H1 (cell line): ENCODE measurements at places on chromosomes 4 and X. TPM values are rescaled to one million over a fixed set of nuclear protein-coding genes. Genes with fewer than 3 reads are reported as not detected.

DNA sequence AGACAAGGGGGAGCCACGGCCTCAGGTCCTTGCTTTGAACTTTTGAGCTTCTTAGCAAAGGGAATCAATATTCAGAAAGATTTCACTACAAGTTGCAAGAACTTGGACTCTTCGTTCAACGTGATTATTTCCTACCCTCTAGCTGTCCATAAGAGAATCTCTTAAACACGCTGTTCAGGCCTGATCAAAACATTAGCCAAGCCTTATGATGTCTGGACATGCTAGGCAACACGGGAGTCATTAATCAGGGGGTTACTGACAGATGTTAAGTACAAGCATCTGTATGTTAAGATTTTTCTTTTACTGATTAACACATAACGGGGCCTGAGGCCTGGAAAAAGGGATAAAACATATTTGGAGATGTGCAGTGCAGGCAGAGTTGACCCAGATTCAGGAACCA, 138.9 kb upstream of the IL1RAPL2 start:
- no peak for DNase-seq

DNA sequence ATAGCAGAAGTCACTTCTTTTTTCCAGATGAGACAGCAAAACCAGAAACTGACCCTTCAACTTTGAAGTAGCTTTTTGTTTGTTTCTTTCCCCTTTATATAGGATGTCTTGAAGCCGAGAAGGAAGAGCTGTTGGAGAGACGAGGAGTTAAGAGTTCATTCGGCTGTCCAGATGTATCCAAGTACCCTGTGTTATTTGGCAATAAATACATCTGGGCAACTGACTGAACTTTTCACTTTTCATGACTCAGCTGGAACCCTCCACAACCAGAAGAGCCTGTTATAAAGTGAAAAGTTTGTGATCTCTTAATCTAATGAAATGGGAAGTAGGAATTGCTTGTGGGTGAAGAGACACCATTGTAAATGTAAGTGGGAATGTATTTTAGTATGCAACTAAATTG, 131.2 kb downstream of the HTR2C start:
- DNase-seq: no peak

- DNase-seq: no peak
Observed at GRCh38 chr4:150419939-150420338, 162.0 kb upstream of the MAB21L2 start.

GRCh38 chrX:18672008-18672407, at the start of gene RS1:
TSS of gene RS1 (minus strand) at chrX:18672108. CDS start at chrX:18672068, 40 bp downstream.
- DNase-seq: no peak

GRCh38 chr4:174749091-174749490, 80.0 kb downstream of the GLRA3 start:
- no peak for DNase-seq

- DNase-seq: peak; percentile 69
Observed at GRCh38 chr4:155667568-155668511, 1.2 kb downstream of the GUCY1A1 start.

DNA sequence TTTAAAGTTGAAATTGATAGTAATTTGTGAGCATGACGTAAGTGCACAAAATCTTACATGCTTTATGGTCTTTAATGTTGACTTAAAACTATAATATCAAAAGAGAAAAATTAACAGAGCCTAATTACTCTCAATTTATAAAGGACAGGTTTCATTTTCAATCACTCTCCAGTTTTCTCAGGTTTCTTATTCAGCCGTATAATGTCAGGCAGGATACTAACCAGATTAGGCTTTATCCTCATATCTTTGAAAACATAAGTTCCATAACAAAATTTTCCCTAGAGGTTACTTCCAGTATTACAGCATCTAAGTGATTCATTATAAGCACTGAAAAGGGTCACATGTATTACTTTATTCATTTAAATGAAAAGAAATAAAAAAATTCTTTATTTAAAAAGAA, 492.1 kb downstream of the PACRGL start:
- DNase-seq: no peak

DNA sequence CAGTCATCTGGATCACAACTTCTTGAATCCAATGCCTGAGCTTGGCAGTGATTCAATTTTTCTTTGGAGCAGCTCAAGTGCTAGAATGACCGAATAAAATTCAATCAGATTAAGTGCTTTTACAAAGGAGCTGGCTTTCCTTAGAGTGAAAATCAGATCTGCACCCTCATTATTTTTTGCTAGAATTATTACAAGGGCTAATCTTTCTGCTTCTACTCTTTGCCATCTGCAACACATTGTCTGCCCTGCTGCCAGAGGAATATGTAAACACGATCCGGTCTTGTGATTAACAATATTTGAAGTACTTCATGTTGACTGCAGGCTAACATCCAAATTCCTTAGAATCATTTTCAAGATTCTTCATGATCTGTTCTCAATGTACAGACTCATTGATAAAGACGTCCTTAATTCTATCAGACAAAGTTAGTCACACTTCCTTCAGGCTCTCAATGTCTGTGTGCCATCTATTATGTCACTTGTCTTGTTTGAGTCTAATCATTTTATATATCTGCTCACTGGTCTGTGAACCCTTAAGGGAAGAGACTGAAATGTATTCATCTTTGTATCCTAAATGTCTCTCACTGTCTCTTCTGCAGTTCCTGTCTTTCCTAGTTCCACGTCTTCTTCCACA, 531.2 kb downstream of the GALNTL6 start:
- no peak for DNase-seq

DNA sequence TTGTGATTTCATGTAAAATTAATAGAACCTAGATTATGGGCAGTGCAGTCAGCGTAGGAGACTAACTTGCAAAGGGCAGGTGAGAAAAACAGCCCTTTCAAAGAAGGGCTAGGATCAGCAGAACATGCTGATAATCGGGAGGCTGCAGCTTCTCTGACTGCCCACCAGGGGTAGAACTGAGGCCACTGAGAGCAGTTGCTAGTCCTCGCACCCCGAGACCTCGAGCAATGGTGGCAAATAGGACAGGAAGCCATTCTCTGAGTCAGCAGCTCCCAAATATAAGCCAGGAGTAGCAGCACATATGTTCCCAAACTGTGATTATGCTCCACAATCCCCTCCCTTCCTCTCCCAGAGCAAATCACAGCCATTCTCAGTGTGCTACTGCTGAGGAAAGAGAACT, 186.5 kb downstream of the MSL3 start:
- DNase-seq: peak; percentile 33

- DNase-seq: peak; percentile 89
Observed at GRCh38 chr4:152935631-152936445, at the start of gene FHDC1. TSS of gene FHDC1 (plus strand) at chr4:152936323. CDS start at chr4:152943058, 6,735 bp downstream.

GRCh38 chr4:94158883-94159282, 48.8 kb upstream of the SMARCAD1 start:
- no peak for DNase-seq

DNA sequence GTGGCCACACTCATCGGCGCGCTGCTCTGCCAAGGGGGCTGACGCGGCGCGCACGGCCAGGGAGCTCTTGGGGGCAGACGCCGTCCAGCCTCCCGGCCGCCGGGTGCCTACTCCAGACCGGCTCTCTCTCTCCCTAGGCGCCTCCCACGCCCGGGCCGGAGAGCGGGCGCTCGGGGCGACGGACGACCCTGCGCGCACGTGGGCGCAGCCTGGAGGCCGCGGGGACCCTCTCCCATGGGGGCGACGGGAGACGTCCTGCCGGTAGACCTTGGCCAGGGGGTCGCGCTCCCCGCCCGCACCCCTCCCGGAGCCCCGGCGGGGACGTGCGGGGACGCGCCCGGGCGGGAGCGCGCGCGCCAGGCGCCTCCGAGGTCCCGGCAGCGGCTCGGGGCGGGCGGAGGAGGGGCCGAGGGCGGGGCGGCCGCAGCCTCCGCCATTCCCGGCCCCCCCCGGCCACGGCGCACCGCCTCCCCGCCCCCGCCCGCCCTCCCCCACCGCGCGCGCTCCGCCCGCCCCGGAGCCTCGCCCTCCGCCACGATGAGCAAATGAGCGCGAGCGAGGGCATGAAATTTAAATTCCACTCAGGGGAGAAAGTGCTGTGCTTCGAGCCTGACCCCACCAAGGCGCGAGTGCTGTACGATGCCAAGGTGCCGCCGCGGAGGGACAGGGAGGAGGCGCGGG, at the start of gene MSL3:
Gene MSL3 (plus strand): TSS at position 519 of the 681 bp plus-strand sequence. CDS start 27 bp downstream, at position 546.
- DNase-seq: peak; percentile 57

DNA sequence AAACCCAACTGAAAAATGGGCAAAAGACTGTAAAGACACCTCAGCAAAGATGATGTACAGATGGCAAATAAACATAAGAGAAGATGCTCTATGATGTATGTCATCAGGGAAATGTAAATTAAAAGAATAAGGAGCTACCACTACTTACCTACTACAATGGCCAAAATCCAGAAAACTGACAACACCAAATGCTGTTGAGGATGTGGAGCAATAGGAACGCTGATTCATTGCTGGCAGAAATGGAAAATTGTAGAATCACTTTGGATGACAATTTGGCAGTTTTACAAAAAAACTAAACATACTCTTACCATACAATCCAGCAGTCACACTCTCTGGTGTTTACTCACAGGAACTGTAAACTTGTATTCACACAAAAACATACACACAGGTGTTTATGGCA, 222.3 kb upstream of the LDB2 start:
- DNase-seq: no peak

DNA sequence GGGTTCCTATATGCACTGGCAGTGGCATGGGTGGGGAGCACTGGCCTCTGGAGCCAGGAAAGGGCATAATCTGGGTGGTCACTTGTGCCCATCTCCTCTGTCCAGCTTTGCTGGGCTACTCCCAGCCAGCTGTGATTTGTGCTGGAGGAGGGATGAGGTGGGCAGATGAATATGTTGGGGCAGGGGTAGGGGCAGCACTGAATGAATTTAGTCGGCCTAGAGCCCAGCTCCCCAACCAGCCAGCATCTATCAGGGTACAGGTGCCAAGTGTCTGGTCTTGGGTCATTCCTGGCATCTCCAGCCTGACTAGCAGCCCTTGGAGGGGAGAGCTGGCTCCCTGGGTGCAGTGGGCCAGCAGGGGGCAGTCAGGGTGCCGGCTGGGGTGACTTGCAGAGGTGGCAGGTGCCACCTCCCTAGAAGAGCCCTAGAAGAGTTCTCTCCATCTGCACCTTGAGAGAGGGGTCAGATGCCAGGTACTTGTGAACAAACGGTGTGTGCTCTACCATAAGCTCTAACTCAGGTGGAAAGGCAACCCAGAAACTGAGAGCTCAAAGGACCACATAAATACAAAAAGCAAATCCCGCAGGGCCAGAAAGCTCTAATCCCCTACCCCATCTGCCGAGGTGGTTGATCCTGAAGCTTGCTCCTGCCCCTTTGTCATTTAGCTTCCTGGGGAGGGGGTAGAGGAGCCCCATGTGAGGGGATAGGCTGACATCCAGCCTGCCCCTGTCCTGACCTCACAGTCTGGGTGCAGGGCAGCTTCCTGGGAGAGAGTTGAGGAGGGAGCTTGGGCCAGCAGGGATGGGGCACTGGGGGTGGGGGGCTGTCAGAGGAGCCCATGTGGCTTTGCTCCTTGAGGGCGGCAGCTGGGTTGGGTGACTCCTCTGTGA, 2.2 kb downstream of the SORCS2 start:
- no peak for DNase-seq

MAGEC1 gene
- not detected in 2 replicates for total RNA-seq

ADH6 gene
- total RNA-seq: not detected in 2 replicates

NEXMIF gene
- total RNA-seq: 0.55 and 0.73 TPM in 2 replicates

ITM2A gene
- total RNA-seq: 34.9 and 35.7 TPM in 2 replicates

RBM47 gene
- 73.1 and 78.9 TPM in 2 replicates for total RNA-seq
